ENCODE measurements at places on chromosomes 2 and 18.

GRCh38 chr2:6394276-6394675, 471.4 kb downstream of the CMPK2 start:
- no peak for DNase-seq

DNA sequence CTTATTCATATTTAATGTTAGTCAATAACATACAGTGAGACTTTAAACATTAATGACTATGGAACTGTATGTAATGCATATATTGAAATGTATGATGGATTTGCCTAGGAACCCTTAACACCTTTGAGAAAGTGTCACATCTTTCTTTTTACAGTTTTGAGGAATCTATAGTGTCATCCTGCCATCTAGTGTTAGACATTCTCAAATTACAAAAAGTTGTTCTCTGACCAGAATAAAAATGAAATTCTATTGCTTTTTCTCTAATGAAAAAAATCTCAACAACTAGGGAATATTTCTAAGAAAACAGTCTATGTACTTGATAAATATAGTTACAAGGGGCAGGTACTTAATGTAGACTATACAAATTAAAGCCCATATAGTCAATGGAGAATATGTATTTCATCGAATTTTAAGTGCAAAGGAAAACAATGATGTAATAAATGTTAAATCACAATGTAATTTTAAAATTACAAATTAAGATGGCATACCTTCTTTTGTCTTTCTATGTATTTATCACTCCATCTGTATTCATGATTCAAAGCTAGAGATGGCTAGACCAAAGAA, 5.1 kb upstream of the CALCRL start:
- no peak for DNase-seq

DNA sequence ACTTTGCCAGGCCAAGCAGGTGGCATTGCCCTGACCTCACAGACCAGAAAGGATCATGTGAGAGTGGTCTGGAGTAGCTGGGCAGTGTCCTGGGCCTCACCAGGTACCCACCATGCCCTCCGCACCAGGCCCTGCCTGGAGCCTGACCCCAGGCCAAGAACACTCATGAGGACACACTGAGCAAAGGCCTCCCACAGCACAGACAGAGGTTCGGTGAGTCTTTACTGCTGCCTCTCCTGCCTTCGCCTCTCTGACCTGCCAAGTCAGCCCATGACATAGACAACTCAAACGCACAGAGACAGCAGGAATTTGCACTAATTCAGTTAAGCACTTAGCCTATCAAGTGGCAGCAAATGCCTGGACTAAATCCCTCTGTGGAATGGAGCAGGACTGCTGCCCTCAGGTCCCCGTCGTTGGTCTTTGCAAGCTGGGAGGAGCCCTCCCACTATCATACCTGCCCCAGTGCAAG, 62.5 kb downstream of the RHOB start:
- DNase-seq: no peak

DNA sequence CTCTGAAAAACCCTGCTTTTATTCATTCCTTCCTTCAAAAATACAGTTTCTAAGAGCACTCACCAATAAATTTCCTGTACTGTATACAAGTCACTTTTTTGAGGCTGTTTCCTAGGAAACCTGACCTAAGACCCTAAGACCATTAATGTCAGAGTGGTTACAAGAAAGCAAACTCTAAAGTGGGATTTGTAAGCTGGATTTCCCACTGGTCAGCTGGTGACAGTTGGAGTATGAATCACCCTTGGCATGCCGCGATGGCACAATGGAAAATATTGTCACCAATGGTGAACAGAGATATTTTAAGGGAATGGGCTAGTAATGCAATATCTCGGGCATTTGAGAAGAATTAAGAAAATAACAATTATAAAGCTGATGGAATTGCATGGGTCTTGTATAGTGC, 101.9 kb downstream of the COL3A1 start:
- no peak for DNase-seq

GRCh38 chr2:150413366-150413765, 74.1 kb downstream of the RND3 start:
- no peak for DNase-seq

- DNase-seq: no peak
These were observed 374.9 kb downstream of the LRRTM1 start for GRCh38 chr2:79929624-79930023.

DNA sequence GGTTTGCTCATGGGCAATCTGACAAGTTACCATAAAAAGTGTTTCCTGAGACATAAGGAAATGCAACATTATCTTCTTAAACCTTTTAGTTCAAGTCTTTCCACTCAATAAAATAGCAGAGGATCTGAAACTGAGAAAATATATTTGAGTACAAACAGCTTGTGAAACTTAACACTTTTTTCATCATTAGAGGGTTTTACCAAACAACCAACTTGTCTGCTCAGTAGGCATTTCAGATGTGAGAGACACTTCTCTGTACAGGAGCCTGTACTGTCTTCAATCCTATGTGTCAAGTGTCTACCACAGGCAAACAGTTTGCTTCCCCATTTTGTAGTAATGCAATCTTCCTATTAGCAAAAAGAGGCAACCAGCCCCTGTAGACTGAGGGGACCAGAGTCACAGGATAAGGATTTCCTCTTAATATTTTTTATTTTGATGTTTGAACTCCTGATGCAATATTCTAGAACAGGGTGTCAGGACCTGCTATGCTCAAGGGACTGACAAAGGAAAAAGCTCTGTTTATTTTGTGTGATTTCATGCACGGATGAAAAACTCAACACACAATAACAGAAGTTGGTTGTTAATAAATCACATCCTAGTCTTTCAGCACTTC, 159.1 kb upstream of the LHCGR start:
- no peak for DNase-seq

DNA sequence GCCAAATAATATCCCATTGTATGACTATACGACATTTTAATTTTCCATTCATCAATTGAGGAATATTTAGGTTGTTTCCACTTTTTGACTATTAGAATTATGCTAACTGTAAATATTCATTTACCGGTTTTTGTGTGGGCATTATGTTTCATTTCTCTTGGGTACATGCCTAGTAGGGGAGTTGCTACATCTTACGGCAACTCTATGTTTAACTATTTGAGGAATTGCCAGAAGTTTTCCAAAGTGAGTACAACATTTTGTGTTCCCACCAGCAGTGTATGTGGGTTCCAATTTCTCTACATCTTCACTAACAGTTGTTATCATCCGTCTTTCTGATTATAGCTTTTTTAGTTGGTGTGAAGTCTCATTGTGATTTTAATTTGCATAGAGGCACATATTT, 1.6 kb upstream of the KDSR start:
- DNase-seq: no peak

GRCh38 chr2:236988690-236989624, 96.7 kb upstream of the COPS8 start:
- no peak for DNase-seq

DNA sequence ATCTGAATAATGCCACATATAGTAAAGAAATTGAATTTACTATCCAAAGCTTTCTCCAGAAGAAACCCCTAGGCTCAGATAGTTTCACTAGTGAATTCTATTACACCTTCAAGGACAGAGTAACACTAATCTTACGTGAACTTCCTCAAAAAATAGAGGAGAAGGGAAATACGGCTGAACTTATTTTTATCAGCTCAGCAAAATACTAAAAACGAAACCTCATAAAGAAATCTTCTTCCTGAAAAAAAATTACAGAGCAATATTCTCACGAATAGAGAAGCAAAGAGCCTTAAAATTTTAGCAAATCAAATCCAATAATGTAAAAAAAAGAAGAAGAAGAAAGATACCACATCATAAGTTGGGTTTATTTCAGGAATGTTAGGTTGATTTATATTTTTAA, 14.7 kb downstream of the CAPN13 start:
- no peak for DNase-seq

DNA sequence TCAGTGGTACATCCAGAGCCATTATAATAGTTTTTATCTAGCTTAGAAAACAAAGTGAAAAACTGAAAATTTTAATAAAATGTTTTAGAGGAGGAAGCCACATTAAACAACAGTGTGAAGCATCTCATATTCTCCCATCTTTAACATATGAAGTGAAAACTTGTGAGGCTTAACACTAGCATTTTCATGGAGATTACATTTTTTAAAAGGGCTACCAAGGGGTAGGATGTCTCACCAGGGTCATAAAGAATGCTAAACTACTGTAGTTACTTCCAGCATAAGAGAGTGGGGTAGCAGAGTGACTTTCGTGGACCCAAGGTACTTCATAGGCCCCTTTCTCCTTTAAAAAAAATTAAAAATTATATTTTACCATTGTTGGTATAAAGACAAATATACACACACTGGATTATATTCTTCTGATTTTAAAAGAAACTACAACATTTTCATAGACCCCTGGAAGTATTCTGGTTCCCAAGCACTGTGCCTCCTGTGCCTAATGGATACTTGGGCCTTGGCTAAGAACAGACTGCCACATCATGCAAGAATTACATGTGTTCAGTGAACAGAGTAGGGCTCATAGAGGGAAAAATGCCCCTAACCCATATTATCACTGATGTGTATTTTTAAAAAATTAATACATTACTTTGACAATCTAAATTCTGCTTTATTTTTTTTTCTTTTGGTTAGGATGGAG, 148.4 kb downstream of the SLC39A10 start:
- DNase-seq: no peak

- no peak for DNase-seq
These were observed 6.5 kb downstream of the ANKMY1 start for GRCh38 chr2:240551288-240551687.

GRCh38 chr2:159185401-159186130, 100.9 kb downstream of the WDSUB1 start:
- DNase-seq: no peak

GRCh38 chr18:56825321-56825720, 174.2 kb downstream of the WDR7 start:
- no peak for DNase-seq

All from skeletal muscle cell (primary cell).